ENCODE measurements at places on chromosomes 1 and 21. TPM values are rescaled to one million over a fixed set of nuclear protein-coding genes. Genes with fewer than 3 reads are reported as not detected.

DNA sequence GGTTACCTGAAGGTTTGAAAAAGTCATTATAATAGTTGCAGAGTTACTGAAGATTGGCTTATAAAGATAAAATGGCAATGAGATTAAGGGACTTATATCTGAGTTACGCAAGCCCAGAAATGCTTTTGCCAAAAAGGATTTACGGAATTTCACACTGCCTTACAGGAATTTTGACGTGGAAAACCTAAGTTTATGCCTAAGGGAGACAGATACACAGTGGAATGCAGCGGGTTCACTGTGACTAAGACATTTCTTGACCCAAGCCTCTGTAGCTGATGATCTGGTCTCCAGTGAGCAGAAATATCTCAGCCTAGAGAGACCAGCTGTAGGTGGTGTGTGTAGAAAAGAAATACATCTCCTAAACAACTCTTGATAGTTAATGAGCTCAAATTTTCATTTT, 10.1 kb upstream of the EXO1 start:
- no peaks in the 10 kb centered on the region for H3K27me3 ChIP-seq
- H3K4me1 ChIP-seq: no peaks in the 10 kb centered on the region
- DNase-seq: no peak
- H3K4me3 ChIP-seq: no peak overlapping the region

GRCh38 chr1:81496349-81496748, 304.4 kb upstream of the ADGRL2 start:
- H3K4me1 ChIP-seq: peaks cover 11% of the 10 kb centered on the region
- H3K36me3 ChIP-seq: no peaks in the 10 kb centered on the region
- no peaks in the 10 kb centered on the region for H3K27me3 ChIP-seq
- DNase-seq: no peak
- H3K4me3 ChIP-seq: no peak overlapping the region

DNA sequence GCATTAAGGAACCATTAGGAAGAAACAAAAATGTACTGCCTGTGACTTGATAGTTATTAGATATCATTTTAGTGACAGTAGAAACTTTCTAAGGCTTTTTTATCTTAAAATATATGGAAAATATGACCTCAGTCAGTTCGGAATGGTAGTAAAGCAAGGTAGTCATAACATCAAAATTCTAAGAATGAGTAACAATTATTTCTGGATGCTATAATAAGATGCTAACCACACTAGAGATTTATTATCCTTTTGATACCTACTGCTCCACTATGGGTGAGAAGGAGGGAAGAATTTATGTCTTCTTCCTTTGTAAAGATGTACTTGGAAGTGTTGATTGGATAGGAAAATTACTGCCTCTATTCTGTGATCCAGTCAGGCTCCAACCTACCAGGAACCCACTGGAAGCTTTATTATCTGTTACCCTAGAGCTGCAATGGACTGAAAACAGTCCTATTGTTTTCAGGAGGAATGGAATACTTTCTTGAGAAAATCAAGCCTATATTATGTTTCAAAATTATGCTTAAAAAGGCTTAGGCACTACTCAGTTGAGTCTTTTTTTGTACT, 8.8 kb downstream of the FMN2 start:
- H3K4me3 ChIP-seq: no peak overlapping the region
- DNase-seq: no peak
- no peaks in the 10 kb centered on the region for H3K4me1 ChIP-seq
- H3K27me3 ChIP-seq: no peaks in the 10 kb centered on the region
- H3K36me3 ChIP-seq: no peaks in the 10 kb centered on the region
- no peak overlapping the region for H3K27ac ChIP-seq

GRCh38 chr1:45643321-45643720, 19.5 kb upstream of the CCDC17 start:
- H3K27ac ChIP-seq: no peak overlapping the region
- peaks cover 36% of the 10 kb centered on the region for H3K36me3 ChIP-seq
- no peak for DNase-seq
- H3K4me3 ChIP-seq: no peak overlapping the region

DNA sequence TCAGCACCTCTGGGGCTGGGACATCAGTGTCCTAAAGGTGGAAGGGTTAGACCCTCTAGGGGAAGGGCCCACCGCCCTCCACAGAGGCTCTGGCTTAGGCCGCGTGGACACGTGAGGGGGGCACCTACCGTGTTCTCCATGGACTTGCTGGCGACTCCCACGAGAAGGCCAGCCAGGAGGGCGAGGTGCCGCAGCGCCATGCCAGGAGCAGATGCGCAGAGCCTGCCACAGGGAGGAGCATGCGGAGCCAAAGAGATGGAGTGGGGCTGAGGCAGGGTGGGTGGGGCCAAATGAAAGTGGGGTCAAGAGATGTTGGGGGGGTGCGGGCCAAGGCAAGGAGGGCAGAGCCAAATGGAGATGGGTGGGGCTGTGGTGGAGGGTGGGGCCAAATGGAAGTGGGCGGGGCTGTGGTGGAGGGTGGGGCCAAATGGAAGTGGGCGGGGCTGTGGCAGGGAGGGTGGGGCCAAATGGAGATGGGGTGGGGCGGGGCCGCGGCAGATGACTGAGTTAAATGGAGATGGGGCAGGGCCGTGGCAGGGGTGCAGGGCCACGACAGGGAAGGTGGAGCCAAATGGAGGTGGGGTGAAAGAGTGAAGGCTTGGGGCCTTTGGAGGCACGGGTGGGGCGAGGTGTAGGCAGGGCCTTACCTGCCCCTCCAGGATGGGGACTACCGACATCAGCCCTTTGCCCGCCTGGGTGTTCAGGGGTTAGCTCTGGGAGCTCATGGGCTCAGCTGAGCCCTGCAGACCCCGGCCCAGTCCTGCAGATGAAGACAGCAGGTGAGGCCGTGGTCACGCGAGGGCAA, 17.4 kb upstream of the RNF223 start:
- H3K27me3 ChIP-seq: no peaks in the 10 kb centered on the region
- H3K4me1 ChIP-seq: no peaks in the 10 kb centered on the region
- H3K36me3 ChIP-seq: peaks cover 7% of the 10 kb centered on the region

GRCh38 chr1:29391362-29391880, 155.1 kb downstream of the PTPRU start:
- no peaks in the 10 kb centered on the region for H3K4me1 ChIP-seq
- H3K36me3 ChIP-seq: no peaks in the 10 kb centered on the region
- no peak overlapping the region for H3K27ac ChIP-seq
- no peak for DNase-seq
- H3K27me3 ChIP-seq: no peaks in the 10 kb centered on the region
- H3K4me3 ChIP-seq: no peak overlapping the region

- DNase-seq: no peak
- H3K36me3 ChIP-seq: no peaks in the 10 kb centered on the region
- no peaks in the 10 kb centered on the region for H3K27me3 ChIP-seq
- no peak overlapping the region for H3K4me3 ChIP-seq
Measured at GRCh38 chr1:172670316-172670715, 11.4 kb downstream of the FASLG start.

DNA sequence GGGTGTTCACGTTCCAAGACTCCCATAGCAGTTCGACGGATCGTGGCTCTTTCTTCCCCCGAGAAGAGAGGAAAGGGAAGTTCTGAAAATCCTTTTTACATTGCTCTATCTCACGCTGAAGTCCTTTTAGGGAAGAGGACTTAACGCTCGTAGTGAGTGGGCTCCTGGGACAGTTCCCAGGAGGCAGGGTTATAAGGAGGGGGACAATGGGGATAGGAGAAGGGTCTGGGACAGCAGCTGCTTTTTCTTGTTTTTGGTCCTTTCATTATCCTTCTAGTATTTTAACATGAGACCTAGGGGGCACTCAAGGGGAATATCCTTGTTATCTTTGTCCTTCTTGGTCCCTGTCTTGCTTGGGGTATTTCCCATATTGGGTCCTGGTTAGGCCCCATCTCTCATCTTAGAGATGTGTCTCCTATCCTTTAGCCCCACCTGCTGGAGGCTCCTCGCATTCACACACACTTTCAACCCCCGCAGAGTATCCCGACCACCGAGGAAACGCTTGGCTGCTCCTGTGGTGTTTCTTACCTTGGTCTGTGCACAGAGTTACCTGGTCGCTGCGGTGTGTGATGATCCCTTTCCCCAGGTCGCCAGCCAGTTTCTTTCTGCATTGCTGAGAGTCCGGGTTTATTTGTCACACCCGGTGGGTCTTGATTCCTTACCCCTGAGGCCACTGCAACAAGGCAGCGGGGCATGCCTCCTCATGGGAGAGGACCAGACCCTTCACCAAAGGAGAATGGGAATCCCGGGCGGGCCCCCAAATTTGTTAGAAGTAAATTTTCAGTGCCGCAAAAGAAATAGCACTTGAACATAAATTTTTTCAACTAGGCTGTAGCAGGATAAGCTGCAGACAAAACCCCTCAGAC, 29.7 kb downstream of the SCCPDH start:
- no peaks in the 10 kb centered on the region for H3K36me3 ChIP-seq
- no peak overlapping the region for H3K27ac ChIP-seq
- no peak for DNase-seq
- H3K27me3 ChIP-seq: no peaks in the 10 kb centered on the region

DNA sequence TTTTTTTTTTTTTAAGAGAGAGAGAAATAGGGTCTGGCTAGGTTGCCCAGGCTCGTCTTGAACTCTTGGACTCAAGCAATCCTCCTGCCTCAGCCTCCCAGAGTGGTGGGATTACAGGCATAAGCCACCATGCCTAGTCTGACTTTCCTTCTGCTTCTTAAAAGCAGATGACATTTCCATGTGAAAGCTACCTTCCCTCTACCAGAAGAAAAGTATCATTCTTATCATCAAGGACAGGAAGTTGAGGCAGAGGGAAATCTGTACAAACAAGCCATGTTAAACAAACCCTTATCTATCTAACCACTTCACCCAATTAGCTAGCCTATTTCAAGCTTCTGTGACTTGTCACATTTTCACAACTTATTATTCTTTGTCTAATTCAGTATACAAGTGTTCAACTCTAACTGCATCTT, 54.8 kb downstream of the SAMSN1 start:
- H3K27ac ChIP-seq: no peak overlapping the region
- H3K36me3 ChIP-seq: no peaks in the 10 kb centered on the region
- H3K27me3 ChIP-seq: no peaks in the 10 kb centered on the region
- no peak overlapping the region for H3K4me3 ChIP-seq

DNA sequence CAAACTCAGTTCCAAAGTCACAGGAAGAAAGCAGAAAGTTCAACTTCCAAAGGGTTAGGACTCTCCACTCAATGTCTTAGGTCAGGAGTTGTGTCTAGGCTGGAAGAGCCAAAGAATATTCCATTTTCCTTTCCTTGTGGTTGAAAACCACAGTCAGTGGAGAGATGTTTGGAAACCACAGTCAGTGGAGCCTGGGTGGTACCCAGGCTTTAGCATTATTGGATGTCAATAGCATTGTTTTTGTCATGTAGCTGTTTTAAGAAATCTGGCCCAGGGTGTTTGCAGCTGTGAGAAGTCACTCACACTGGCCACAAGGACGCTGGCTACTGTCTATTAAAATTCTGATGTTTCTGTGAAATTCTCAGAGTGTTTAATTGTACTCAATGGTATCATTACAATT, 11.7 kb downstream of the ATF3 start:
- H3K36me3 ChIP-seq: peaks cover 46% of the 10 kb centered on the region
- no peak for DNase-seq
- no peak overlapping the region for H3K4me3 ChIP-seq
- H3K4me1 ChIP-seq: no peaks in the 10 kb centered on the region
- no peak overlapping the region for H3K27ac ChIP-seq
- H3K27me3 ChIP-seq: no peaks in the 10 kb centered on the region

- no peaks in the 10 kb centered on the region for H3K36me3 ChIP-seq
- no peak overlapping the region for H3K4me3 ChIP-seq
- no peak for DNase-seq
- H3K27me3 ChIP-seq: no peaks in the 10 kb centered on the region
- H3K4me1 ChIP-seq: no peaks in the 10 kb centered on the region
Measured at GRCh38 chr1:219897914-219898313, 30.4 kb downstream of the SLC30A10 start.

DNA sequence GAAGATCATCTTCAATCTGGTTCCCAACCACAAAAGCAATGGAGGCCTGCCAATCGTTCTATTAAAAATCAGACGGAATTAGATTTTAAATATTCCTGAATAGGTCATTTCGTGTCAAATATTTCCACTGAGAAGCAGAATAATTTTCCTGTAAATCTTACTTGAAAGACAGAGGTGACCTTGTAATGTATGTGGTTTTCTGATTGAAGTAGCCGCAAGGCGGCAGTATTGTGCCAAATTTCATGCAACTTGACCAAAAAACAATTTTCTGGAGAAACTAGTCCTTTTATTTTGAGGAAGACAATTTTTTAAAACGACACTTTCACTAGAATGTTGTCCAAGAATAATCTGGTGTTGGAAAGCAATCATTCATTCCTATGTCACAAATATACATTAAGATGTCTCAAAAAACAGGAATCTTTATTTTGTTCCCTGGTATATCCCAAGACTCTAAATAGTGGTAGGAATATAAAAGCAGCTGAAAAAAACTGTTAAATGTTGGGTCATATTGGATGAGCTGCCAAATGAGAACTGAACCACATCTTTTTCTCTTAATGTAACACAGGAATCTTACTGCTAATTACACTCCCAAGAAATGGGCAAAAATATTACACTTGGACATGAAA, 33.6 kb downstream of the SPAG17 start:
- no peak overlapping the region for H3K27ac ChIP-seq
- no peak for DNase-seq
- no peaks in the 10 kb centered on the region for H3K27me3 ChIP-seq
- no peak overlapping the region for H3K4me3 ChIP-seq
- no peaks in the 10 kb centered on the region for H3K4me1 ChIP-seq

Gene CACNA1S
- total RNA-seq: 0.30 TPM

Gene CYP4A22
- 1.6 TPM for total RNA-seq

Gene CLCA4
- not detected for total RNA-seq

Gene RSPO1
- 5.2 TPM for total RNA-seq

Data from upper lobe of left lung (tissue), 6 donors.